ENCODE measurements at places on chromosomes 7 and 10.

DNA sequence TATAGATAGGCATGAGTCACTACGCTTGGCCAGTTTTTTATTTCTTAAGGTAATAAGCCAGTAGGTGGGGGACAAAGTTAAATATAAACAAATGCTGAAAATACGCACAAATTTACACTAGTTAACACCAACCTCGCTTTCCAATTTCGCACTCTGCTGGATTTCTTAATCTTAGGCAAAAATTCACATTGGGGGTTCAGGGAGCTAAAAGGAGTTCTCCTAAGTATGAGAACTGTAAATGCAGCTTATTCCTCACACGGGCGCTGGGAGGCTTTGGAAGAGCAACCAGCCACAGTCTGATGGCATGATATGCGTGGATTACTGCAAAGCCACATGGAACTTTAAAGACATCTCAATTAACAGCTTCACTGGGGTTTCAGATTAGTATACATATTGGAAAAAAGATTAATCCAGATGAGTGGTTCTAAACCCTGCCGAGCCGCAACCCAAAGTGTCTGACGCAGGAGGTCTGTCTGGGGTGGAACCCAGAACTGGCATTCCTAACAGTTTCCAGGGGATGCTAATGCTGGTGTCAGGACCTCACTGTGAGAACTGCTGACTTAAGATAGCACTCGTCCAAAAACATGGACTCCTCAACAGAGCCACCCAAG, 16.2 kb downstream of the TNS3 start:
- no peak for DNase-seq

- no peak for DNase-seq
These were observed 49.0 kb downstream of the ALOX5 start for GRCh38 chr10:45422866-45423659.

- DNase-seq = no peak
These were observed 58.0 kb upstream of the EBF3 start for GRCh38 chr10:130022086-130022485.

GRCh38 chr7:49669285-49669684, 104.2 kb upstream of the VWC2 start:
- no peak for DNase-seq

- DNase-seq = peak; percentile 18
These were observed 151.5 kb upstream of the FAM3C start for GRCh38 chr7:121547544-121548092.

DNA sequence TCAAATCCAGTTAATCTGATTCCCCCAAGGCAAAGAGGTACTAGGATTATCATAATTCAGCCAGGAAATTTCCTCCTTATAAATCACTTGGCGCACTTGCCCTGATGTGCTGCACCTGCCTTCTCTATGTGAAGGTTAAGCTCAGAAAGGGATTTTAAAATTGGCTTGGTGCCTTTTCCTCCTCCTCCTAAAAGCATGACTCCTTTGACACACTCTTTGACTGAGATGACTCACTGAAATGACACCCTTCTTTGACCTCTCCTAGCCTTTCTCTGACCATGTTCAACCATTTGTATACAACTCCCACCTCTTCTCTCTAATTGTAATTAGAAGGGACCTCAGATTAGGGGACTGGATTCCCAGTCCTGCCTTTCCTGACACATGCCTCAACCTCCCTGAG, 46.5 kb downstream of the ABLIM1 start:
- DNase-seq = no peak

- no peak for DNase-seq
These were observed 354.6 kb downstream of the PHF14 start for GRCh38 chr7:11328309-11328708.

DNA sequence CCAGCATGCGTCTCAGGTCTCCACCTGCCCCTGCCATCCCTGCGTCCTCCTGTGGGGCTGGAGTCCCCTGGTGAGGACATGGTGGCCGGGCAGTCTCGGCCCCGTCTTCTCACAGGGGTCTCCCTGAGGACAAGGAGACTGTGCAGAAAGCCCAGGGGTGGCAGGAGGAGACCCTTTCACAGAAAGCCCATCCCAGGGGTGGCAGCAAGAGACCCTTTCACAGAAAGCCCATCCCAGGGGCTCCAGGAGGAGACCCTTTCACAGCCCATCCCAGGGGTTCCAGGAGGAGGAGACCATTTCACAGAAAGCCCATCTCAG, 14.8 kb upstream of the CHST12 start:
- no peak for DNase-seq

DNA sequence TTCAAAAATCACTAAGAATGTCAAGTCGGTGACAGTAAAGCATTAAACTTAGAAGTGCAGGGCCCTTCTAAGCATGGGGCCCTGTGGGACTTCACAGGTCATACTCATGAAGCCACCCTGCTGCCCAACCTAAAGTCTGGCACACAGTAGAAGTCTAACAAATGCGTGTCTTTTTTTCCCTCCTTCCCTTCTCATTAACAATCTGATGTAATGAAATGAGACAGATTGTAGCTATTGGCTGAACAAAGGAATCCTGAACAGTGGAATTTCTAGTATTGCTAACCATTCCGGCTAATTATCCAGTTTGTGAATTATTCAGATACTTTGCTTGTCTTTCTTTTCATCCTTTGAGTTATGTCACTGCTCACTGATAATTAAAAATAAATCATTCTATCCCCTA, 369.9 kb downstream of the WDR11 start:
- no peak for DNase-seq

DNA sequence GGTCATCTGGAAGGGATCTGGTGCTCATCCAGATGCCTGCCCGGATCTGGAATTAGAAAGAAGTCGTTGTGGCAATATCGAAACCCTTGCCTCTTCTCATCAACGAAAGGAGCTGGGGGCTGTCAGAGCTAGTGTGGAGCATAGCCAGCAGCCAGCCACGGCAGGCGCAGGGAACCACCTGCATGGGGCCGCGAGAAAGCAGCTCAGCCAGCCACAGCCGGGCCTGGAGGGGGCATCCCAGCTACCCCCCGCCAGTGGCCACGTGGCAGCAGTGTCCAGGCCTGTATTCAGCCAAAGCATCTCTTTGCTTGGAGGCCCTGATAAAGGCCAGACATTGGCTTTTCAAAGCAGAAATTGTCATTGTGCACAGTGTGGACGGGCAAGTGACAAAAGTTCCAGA, 19.1 kb downstream of the GPR26 start:
- DNase-seq = no peak

GRCh38 chr7:127535546-127536393, 49.6 kb downstream of the GCC1 start:
- DNase-seq = no peak

DNA sequence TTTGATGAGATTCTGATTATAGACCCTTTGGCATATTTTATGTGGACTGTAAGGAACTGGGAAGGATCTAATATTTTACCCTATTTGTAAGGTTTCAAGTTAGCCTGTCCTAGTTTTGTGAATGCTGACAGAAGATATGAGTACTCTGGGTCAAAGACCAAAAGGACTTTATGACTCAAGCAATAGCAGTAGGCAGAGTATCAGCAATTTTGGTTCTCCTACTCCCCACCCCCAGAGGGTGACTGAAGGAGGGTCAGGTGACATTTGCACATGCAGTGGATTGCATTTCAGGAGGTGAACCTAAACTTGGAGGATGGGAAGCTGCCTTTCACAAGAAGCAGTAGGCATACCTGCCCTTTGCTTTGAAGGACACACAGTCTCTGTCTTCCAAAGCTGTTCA, 84.0 kb upstream of the KLF6 start:
- no peak for DNase-seq

GRCh38 chr10:45410807-45411606, 37.0 kb downstream of the ALOX5 start:
- no peak for DNase-seq

GRCh38 chr7:107534139-107534538, 29.6 kb downstream of the COG5 start:
- DNase-seq = no peak

DNA sequence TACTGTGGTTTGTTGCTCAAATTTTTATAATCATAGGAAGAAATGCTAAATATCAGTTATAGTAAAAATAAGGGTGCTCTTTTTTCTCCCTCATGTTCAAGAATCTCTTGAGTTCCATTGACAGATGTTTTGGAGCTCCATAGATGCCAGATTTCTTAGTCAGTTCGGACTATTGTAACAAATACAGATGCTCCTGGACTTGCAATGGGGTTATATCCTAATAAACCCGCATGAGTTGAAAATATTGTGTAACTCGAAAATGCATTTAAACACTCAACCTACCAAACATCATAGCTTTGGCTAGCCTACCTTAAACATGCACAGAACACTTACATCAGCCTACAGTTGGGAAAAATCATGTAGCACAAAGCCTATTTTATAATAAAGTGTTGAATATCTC, 100.7 kb upstream of the CSTF2T start:
- no peak for DNase-seq

DNA sequence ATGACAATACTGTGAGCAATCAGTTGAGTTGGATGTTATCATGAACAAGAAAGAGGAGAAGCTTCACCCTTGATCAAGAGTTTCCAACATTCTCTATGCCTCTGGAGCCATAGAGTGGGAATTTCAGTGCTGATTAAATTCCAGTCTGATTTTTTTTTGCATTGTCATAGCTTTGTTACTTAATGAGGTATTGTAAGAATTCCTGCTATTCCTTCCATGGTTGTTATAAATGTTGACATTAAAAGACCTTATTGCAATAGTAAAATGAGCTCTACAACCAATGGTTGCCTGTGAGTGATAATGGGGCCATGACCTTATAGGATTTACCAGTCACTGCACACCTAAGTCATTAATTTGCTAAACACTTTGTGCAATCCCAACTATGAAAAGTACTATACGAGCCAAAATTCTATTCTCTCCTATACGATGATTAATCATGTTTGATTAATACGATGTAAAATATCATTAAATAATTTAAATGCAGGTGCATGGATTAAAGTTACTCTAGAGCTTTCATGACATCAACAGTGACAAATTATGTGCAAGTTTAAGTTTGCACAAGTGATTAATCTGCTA, 353.2 kb upstream of the KLF6 start:
- no peak for DNase-seq

- DNase-seq = peak; percentile 28
These were observed 143.0 kb upstream of the HDAC9 start for GRCh38 chr7:18352339-18353255.

DNA sequence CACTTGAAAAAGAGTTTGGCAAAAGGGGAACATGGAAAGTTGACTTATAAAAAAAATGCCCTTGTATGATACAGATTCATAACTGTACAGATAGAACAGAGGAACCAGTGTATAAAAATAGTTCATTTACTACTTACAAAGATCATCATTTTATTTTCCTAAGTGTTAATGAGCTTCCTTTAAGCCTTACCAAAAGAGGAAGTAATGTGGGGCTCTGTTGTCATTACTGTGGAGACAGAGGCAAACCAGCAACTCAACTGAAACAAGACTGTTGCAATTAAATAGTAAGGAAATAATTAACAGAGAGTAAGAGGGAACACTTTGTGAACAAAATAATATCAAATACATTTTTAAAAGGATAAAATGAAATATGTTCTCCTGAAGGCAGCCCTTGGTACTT, 526.2 kb upstream of the ADARB2 start:
- no peak for DNase-seq

GRCh38 chr7:146375170-146375569, 258.6 kb downstream of the CNTNAP2 start:
- DNase-seq = no peak

DNA sequence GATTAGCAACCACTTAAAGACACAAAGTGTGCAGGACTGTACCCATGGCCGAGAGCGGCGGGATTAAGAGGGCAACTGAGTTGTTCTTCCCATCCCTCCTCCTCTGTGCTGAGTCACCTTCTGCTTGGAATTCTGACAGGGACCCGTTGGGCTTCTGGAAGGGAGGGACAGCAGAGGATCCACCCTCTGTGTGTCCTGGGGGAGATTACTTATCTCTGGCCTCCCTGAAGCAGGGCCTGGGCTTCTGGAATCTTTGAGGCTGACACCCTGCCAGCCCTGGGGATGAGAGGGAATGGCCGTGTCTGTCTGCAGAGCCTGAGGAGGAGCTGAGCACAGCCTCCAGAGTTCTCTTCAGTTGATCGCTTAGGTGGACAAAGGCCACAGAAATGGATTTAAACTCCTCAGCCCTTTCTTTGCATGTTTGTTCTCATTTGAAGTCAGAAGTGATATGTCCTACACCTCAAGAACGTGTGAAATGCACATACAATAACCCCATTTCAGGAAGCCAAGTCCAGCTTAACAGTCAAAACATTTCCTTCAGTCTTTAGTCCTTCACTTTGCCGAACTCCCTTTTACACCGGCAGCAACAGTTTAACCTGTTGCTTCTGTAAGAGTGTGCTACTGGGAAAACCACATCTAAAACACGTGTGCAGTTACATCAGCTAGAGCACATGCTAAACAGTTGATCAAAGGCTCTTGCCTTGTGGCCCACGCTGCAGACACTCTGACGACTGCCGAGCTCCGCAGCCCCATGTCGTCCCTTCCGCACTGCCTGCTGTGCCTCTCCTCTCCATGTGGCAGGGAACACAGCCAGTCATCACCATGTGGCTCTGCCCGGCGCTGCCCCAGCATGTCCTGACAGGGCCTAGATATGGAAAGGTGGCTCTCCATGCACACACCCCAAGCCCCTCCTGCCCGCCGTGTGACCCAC, 55.7 kb downstream of the IKZF1 start:
- no peak for DNase-seq

- peak; percentile 55 for DNase-seq
These were observed 22.2 kb downstream of the LIPK start for GRCh38 chr10:88728107-88728763.

- DNase-seq = peak; percentile 1
These were observed 63.3 kb downstream of the RASGEF1A start for GRCh38 chr10:43203448-43204041.

- DNase-seq = no peak
These were observed 45.5 kb upstream of the VKORC1L1 start for GRCh38 chr7:65827366-65827765.

- DNase-seq = no peak
These were observed 99.4 kb downstream of the MTPN start for GRCh38 chr7:135877805-135878204.

DNA sequence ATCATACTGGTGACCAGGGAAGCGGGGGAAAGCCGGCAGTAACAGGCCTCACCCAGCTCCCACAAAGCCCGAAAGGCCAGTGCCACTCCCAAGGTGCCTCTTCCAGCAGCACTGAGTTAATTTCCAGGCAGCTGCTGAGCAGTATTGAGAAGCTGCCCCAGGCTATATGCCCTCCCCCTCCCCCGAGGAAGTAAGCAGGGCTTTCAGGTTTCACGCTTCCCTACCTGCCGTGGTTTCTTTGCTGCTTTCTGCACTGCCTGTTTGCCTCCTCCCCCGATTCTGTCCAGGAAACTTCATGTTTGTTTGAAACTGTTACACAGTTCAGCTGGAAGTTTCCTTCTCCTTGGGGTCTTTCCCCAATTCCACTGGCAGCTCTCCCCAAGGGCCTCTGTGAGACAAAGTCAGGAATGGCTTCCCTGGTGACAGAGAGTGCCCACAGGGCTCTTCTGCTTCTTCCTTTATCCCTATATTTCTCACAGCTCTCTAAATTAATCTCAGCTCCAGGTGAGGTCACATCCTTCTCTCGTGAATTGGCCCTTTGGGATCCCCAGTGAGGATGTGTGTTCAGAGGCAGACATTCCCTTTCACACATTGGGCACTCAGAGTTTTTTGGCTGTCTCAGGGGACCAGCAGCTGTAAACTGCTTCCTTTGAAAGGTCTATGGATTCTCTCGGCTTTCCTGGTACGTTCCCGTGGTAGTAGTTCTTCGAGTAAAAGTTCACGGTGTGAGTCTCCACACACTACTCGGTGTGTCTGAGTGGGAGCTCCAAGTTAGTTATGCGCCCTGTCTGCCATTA, 19.4 kb downstream of the C1GALT1 start:
- DNase-seq = no peak
